Cardiac muscle cell (in vitro differentiated cells and primary cell): ENCODE measurements at places on chromosomes 3 and 15. TPM values are rescaled to one million over a fixed set of nuclear protein-coding genes. Genes with fewer than 3 reads are reported as not detected.
A peak's percentile ranks its signal among the peaks of the same experiment; 100 is the strongest.

The ETV5 gene
- 16.3 and 53.2 TPM in 2 replicates for total RNA-seq

The TM6SF1 gene
- 0.49 and 1.3 TPM in 2 replicates for total RNA-seq

The C3orf85 gene
- not detected in 2 replicates for total RNA-seq

The SLC24A5 gene
- total RNA-seq = not detected in 2 replicates

The GPR87 gene
- total RNA-seq = not detected in 2 replicates

The KPNA4 gene
- total RNA-seq = 11.8 and 18.5 TPM in 2 replicates

GRCh38 chr3:123331006-123331405 lies 117.9 kb downstream of the ADCY5 start:
- H3K27me3 ChIP-seq = peaks cover 8% of the 10 kb centered on the region
- H3K36me3 ChIP-seq = peaks cover 3% of the 10 kb centered on the region
- H3K27ac ChIP-seq = peak overlapping the region; percentile 74

DNA sequence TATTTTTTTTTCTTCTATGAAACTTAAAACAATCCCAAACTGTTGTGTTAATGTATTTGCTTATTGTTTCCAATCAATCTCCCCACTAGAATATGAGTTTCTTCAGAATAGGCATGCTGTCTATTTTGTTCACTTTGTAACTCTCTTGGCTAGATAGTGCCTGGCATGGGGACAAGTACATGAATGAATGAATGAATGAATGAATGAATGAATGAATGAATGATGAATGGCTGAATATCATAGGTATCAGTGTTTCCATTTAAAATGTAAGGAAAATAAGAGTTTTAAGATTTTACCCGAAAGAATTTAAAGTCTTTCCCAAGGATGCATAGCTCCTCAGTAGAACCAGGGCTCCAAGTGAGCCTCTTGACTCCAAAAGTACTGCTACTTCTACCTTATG lies 294.9 kb upstream of the GADL1 start:
- no peaks in the 10 kb centered on the region for H3K27me3 ChIP-seq
- no peak overlapping the region for H3K4me3 ChIP-seq
- no peak overlapping the region for H3K27ac ChIP-seq
- H3K36me3 ChIP-seq = no peaks in the 10 kb centered on the region
- H3K4me1 ChIP-seq = no peaks in the 10 kb centered on the region

- no peak for DNase-seq
- no peak overlapping the region for H3K27ac ChIP-seq
- no peak overlapping the region for H3K4me3 ChIP-seq
- H3K4me1 ChIP-seq = peaks cover 20% of the 10 kb centered on the region
- no peaks in the 10 kb centered on the region for H3K27me3 ChIP-seq
Measured at GRCh38 chr3:187040516-187041361, 98.6 kb downstream of the RPL39L start.

DNA sequence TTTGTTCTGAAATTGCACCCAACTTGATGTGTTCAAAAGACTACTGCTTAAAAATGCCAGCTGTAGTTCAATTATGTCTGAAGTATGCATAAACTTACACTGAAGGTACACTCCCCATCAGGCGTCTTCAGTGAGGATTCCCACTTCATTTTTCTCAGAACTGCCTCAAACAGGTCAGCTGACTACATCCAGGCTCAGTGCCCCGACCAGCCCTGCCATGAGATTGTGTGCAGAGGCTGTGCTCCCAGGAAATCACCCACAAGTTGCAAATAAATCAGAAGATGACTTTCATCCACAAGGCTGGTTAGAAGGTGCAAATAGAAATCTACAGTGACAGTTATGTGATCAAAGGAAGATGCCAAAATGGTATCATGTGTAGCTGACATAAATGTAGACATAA lies 51.5 kb downstream of the CTNNB1 start:
- H3K4me1 ChIP-seq = peaks cover 20% of the 10 kb centered on the region
- H3K27ac ChIP-seq = no peak overlapping the region
- H3K36me3 ChIP-seq = no peaks in the 10 kb centered on the region

GRCh38 chr15:74050556-74051234 lies 31.7 kb downstream of the GOLGA6A start:
- peaks cover 8% of the 10 kb centered on the region for H3K27me3 ChIP-seq
- no peak for DNase-seq
- no peak overlapping the region for H3K27ac ChIP-seq
- no peak overlapping the region for H3K4me3 ChIP-seq
- no peaks in the 10 kb centered on the region for H3K4me1 ChIP-seq

DNA sequence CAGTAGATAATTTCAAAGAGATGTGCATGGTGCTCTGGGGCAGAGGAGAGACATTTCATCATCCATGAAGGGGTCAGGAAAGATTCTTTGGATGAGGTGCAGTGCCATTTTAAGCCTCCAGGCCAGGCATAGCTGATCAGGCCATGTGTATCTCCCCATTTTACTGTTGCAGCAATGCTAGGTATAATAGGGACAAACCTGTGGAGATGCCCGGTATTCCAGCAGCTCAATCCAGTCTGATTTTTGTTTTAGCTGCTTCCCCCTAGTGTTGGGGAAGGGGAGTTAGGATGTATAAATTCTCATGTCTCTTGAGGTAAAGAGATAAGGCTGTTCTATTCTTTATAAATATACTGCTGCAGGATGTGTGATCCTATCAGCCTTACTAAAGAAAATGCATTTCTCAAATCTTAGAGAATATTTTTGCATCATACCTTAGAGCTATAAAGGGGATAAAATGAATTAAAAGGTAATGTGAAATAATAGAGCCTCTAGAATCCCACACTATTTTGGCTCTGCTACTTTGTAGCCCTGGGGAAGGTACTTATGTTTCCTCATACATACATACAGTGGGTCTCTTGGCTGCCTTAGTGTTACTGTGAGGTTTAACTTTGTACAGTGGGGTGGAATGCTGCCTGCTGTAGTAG lies 5.2 kb downstream of the CDV3 start:
- H3K4me3 ChIP-seq = no peak overlapping the region
- no peaks in the 10 kb centered on the region for H3K27me3 ChIP-seq
- H3K27ac ChIP-seq = peak overlapping the region; percentile 20
- peaks cover 13% of the 10 kb centered on the region for H3K4me1 ChIP-seq
- DNase-seq = peak; percentile 44

GRCh38 chr3:155675094-155675493 lies 69.8 kb downstream of the PLCH1 start:
- H3K4me3 ChIP-seq = no peak overlapping the region
- DNase-seq = no peak
- H3K36me3 ChIP-seq = no peaks in the 10 kb centered on the region
- H3K27me3 ChIP-seq = no peaks in the 10 kb centered on the region
- H3K27ac ChIP-seq = no peak overlapping the region

DNA sequence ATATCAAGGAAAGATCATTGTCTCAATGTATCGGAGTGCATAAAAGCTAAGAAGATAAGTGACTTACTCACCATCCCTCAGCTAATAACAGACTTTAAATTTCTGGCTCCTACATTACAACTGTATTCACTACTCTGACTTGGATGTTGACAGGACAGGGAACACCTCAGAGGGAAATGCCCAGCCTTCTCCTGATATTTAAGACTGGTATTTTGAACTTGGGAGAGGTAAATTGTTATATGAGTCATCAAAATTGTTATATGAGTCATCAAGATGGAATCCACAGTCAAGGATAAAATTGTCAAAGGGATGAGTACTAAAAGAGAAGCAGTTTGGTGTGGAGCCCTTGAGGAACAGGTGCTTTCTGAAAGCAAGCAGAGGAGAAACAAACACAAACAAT lies 961.4 kb downstream of the VGLL3 start:
- no peaks in the 10 kb centered on the region for H3K4me1 ChIP-seq
- no peaks in the 10 kb centered on the region for H3K36me3 ChIP-seq
- H3K4me3 ChIP-seq = no peak overlapping the region

- H3K27ac ChIP-seq = no peak overlapping the region
- H3K27me3 ChIP-seq = no peaks in the 10 kb centered on the region
- no peak for DNase-seq
- H3K36me3 ChIP-seq = no peaks in the 10 kb centered on the region
- H3K4me3 ChIP-seq = no peak overlapping the region
Measured at GRCh38 chr3:133211856-133212255, 173.7 kb downstream of the TMEM108 start.

- H3K27ac ChIP-seq = peak overlapping the region; percentile 23
- no peak for DNase-seq
- no peak overlapping the region for H3K4me3 ChIP-seq
- H3K27me3 ChIP-seq = no peaks in the 10 kb centered on the region
Measured at GRCh38 chr3:138359919-138360868, 11.8 kb downstream of the MRAS start.

DNA sequence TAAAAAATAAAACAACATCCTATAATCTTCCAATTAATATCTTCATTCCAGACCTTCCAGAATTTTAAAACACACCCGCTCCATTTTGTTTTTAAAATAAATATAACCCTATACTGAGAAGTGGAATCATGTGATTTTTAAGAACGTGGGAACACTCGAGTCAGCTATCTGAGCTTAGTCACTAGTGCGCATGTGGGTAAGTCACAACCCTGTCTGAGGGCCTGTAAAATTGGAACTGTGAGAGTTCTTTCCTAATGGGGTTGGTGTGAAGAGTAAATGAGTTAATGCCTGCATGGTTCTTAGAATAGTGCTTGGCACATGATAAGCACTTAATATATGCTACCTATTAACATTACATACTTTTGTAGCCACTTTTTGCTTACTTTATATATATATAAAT lies 19.9 kb upstream of the POLR2M start:
- no peaks in the 10 kb centered on the region for H3K27me3 ChIP-seq
- peaks cover 8% of the 10 kb centered on the region for H3K36me3 ChIP-seq
- DNase-seq = no peak
- H3K4me3 ChIP-seq = no peak overlapping the region
- no peaks in the 10 kb centered on the region for H3K4me1 ChIP-seq

DNA sequence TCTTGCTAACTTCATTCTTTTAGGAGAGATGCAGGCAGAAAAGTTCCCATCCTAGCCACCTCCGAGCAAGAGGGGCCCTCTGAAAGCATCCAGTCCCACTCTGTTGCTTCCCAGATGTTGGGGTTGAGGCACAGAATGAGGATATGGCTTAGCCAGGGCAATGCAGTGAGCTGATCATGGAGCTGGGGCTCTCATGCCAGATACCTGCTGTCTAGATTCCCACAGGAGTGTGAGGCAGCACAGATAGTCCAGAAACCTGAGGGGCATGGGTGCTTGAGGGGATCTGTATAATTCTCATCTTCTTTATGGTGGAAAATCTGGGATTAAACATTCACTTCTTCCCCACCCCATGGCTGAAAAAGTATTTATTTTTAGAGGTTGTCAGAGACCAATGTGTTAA lies 1.2 kb downstream of the SLC22A13 start:
- H3K27ac ChIP-seq = no peak overlapping the region
- peaks cover 18% of the 10 kb centered on the region for H3K4me1 ChIP-seq
- no peaks in the 10 kb centered on the region for H3K36me3 ChIP-seq

DNA sequence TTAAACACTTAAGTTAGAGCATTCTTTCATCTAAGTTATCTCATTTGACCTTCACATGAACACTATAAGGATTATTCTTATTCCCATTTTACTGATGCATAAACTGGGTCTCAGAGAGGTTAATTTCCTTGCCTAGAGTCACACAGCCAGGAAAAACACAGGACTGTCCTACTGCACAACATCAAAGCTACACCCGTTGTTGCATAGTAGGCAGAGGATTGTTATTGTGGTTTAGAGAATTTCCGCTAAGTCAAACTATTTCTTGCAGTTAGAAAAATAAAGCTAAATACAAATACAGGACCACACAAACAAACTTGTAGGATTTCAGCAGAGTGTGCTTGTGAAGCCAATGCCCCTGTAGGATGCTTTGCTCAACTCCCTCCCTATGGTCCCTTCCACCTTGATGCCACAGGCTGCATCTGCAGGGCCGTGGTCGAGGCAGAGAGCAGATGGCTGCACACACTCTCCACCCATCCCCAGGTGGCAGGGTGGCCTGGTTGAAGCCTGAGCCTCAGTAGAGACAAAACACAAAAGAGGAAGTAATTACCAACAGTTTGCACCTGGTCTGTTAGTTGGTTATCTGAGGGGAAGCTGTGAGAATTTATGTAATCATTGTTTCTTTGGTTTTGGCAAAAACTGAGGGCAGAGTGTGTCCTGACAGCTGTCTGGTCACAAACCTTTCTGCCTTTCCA lies 41.1 kb upstream of the SKOR1 start:
- H3K4me3 ChIP-seq = no peak overlapping the region
- no peaks in the 10 kb centered on the region for H3K36me3 ChIP-seq
- no peak for DNase-seq
- H3K27me3 ChIP-seq = peaks cover 95% of the 10 kb centered on the region
- H3K4me1 ChIP-seq = no peaks in the 10 kb centered on the region
- no peak overlapping the region for H3K27ac ChIP-seq

DNA sequence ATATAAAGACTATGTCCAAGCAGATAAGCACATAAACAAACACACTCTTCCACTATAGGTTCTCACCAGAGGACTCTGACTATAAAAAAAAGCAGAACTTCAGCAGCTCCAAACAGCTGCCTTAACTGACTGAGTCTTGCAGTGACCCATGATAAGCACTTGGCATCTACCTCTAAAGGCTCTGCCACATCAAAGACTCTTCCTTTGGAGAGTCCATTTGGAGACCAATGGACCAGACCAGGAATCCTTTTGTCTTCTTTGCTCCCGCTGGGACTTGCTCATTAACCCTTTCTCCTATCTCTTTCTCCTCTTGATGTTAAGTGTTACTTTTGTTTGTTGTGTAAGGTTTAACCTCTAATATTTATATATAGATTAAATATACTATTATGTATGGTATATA lies 424.1 kb downstream of the RSL24D1 start:
- no peaks in the 10 kb centered on the region for H3K36me3 ChIP-seq
- H3K4me3 ChIP-seq = no peak overlapping the region
- no peaks in the 10 kb centered on the region for H3K4me1 ChIP-seq
- H3K27me3 ChIP-seq = no peaks in the 10 kb centered on the region
- H3K27ac ChIP-seq = no peak overlapping the region

- no peak overlapping the region for H3K4me3 ChIP-seq
- no peaks in the 10 kb centered on the region for H3K36me3 ChIP-seq
- H3K27ac ChIP-seq = no peak overlapping the region
- H3K27me3 ChIP-seq = no peaks in the 10 kb centered on the region
Measured at GRCh38 chr15:94439158-94439557, 207.8 kb downstream of the MCTP2 start.

DNA sequence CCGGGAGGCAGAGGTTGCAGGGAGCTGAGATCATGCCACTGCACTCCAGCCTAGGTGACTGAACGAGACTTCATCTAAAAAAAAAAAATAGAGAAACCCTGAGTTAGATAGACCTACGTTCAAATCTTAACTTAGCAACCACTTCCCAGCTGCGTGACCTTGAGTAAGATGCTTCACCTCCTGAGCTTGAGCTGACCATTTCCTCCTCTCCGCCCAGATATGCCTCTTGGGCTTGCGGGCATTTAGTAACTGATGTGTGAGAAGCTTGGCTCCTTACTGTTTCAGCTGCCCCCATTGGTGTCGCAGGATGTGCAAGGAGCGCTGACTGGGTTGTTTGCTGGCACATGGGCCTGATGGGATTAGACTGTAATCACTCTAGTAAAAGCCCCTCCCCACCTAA lies 26.9 kb upstream of the ATG7 start:
- H3K27ac ChIP-seq = no peak overlapping the region
- H3K36me3 ChIP-seq = no peaks in the 10 kb centered on the region
- H3K4me3 ChIP-seq = no peak overlapping the region
- no peak for DNase-seq
- H3K4me1 ChIP-seq = no peaks in the 10 kb centered on the region

DNA sequence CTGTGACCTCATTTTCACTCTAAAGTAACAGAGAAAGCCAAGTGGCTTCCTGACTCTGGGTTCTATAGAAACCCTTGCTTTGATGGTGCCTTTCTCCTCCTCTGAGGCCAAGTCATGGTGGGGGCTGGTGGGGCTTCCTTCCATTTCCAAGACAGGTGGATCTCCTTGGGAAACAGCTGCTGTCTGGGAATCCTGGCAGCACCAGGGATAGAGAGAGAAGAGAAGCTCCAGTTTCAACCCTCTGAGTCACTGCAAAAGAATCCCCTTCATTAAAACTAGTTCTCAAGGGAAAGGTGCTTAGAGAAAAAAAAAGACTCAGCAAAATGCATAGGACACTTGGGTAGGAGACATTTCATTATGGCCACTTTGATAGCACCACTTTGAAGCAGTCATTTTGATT lies 614.4 kb downstream of the FHIT start:
- H3K36me3 ChIP-seq = no peaks in the 10 kb centered on the region
- no peak overlapping the region for H3K4me3 ChIP-seq
- no peak overlapping the region for H3K27ac ChIP-seq
- DNase-seq = no peak
- peaks cover 25% of the 10 kb centered on the region for H3K4me1 ChIP-seq
